ENCODE measurements at places on chromosomes 4 and X.

GRCh38 chrX:73556159-73556558, 6.8 kb upstream of the CHIC1 start:
- DNase-seq: no peak

DNA sequence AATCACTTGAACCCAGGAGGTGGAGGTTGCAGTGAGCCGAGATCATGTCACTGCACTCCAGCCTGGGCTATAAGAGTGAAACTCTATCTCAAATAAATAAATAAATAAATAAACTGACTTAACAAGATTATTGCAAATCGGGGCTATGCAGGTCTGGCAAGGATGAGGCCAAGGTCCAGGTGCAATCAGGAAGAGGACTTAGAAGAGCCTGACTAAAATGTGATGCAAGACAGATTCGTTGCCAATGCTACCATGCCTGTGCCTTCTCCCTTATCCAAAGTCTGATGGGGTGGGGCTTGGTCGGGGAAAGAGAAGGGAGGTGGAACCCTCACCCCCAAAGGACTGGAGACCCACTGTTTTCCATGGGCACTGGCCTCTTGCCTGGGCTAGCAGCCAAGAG, 14.7 kb downstream of the ZCCHC13 start:
- DNase-seq: no peak

DNA sequence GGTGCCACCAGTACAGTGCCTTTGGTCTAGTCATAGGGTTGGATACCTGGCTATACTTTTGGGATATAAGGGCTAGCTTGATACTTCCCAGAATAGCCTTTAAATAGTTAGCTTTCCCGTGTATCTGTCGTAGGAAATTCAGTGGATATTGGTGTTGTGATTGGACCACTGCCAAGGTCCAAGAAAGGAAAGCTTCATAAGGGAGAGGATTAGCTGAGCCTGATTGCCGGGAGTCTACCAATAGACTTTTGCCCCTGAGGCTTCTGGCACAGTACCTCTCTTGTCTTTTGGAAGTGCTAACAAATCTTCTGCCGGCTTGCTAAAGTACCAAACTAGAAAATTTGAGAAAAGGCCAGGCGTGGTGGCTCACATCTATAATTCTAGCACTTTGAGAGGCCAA, 350.6 kb downstream of the CHIC1 start:
- DNase-seq: no peak

- no peak for DNase-seq
Measured at GRCh38 chr4:145480257-145480656, 1.4 kb upstream of the SMAD1 start.

- DNase-seq: no peak
Measured at GRCh38 chr4:67575232-67576058, 16.9 kb downstream of the STAP1 start.

GRCh38 chrX:67538383-67538782, 5.4 kb upstream of the AR start:
- no peak for DNase-seq

GRCh38 chr4:6695660-6696610, 2.3 kb downstream of the S100P start:
- peak; percentile 41 for DNase-seq

- no peak for DNase-seq
Measured at GRCh38 chrX:150954951-150955350, 28.2 kb upstream of the HMGB3 start.

All from stimulated activated CD4-positive, alpha-beta T cell treated with anti-CD3 and anti-CD28 coated beads, Interleukin-4, amount 100 ng/mL, for 4 hours (primary cell).